ENCODE measurements at places on chromosomes 1 and 21.

DNA sequence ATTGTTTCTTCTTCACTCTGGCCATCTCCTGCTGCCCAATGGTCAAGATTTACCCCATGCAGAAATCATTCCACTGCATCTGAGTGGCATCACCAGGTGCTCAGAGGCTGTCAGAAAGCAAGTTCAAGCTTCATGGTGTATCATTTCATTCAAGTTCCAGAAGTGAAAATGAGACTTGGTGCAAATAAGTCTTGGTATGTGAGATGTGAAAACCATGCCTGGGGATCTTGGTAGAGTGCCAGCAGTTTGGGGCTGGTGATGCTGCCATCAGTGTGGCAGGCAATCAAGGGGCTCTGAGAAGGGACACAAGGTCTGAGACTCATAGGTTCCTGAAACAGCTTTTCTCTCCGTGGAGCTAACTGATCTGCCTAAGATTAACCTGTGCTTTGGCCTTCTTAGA is 52.0 kb downstream of the CD2 start:
- peak; percentile 47 for DNase-seq

DNA sequence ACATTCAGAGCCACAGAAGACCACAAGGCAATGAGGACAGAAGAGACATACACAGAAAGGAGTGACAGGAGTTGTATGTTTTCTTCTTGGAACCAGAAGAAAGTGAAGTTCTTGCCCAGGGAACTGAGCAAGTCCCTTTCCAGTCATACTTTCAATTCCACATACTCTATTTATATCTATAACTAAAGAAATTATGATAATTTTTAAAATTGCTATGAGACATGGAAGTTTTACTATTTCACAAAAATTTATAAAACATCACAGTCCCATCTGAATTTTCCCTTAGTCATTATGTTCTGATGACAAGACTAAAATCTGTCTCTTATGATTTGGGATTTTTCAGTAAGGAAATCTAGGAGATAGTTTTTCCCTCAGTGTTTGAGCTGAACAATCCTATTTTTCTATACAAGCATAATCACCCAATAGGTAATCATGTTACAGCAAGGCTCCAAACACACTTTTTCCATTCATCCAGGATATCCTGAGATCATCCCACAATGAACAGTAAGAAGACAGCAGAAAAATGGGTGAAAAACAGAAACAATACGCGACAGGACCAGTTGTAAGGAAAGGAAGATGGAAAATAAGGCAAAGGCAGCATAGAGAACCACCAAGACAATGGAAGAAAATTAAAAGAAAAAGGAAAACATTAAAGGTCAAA is 154.6 kb downstream of the VAV3 start:
- no peak for DNase-seq

GRCh38 chr1:218135371-218135770 is 149.7 kb upstream of the RRP15 start:
- no peak for DNase-seq

DNA sequence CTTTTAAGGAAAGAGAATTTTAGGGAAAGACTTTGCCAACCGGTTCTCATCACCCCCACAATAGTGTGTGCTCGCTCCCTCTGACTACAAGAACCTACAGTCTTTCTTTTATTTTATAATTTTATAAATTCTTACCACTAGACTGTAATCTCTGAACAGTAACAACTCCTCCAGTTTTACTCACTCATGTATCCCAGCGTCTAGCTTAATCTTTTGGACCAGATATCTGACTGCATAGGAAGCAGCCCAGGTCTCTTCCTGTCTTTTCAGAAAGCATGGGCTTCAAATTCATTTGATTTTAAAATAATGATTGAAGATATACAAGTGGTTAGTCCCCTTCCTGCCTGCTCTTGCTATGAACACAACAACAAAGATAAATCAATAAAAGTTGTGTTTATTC is 19.0 kb upstream of the DUSP10 start:
- DNase-seq, result no peak

DNA sequence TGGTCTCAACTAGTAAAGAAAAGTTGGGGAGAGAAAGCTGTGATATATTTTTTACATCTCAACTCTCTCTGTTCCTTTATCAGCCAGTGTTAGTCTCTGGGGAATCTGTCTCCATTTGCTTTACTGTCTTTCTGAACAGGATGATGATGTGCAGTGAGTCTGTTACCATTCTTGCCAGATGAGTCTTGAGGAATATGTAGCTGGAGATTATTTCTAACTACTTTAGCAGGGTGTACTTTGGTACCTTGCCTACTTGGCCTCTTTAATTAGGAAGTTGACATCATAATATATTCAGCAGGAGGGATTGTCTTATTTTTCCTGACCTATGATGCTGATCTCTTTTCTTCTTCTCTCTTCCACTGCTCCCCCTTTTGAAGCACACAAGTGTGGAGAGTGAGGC is 15.7 kb upstream of the HAX1 start:
- DNase-seq, result no peak

- DNase-seq, result no peak
These were observed 6.5 kb upstream of the DNM3 start for GRCh38 chr1:171834821-171835220.

- DNase-seq, result no peak
These were observed 88.4 kb downstream of the SDCCAG8 start for GRCh38 chr1:243343970-243344937.

GRCh38 chr1:202081992-202082391 is 40.7 kb upstream of the GPR37L1 start:
- no peak for DNase-seq
